ENCODE measurements at places on chromosomes 1 and 21.

- no peak for DNase-seq
Measured at GRCh38 chr1:15932612-15933011, 43.3 kb downstream of the ZBTB17 start.

DNA sequence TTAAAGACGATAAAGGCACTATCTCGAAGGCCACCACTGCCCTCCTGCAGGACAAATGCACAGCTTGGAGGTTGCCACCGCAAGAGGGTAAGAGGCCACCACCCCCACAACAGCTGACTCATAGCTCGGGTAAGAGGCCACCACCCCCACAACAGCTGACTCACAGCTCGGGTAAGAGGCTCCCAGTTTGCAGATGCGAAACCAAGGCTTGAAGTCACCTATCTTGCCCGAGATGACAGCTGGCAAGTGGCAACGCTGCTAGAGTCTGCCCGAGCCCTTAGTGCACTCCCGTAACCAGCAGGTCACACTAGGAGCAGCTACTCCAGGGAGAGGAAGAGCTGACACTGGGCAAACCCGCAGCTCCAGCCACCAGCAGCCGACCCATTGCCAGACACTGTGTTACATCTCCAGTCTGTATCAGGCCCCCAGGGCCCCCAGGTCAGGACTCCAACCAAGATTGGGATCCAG is 17.1 kb upstream of the SPSB1 start:
- peak; percentile 62 for DNase-seq

DNA sequence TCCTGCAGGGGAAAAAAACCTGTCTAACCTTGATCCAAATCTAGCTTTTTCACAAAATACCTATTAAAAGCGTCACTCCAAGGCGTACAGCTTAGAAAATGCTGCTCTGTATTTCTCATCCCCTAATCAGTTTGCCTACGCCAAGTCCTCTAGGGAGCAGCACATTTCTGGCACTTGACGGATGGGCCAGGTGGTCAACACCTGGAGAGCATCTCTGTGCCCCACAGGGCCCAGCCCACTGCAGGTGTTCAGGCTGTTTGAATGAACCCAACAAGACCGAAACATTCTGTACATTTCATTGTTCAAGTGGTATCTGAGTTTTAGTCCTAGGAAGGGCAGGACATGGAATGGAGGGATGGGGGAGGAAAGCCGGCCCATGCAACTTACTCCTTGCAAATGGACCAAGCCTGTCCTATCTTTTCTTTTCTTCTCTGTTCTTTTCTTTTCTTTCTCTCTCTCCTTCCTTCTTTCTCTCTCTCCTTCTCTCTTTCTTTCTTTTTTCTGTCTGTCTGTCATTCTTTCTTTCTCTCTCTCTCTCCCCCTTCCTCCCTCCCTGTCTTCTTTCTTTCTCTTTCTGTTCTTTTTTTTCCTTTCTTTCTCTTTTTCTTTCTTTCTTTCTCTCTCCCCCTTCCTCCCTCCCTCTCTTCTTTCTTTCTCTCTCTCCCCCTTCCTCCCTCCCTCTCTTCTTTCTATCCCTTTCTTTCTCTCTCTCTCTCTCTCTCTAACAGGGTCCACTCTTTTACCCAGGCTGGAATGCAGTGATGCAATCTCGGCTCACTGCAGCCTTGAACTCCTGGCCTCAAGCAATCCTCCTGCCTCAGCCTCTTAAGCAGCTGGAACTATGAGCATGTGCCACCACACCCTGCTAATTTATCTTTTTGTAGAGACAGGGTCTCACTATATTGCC is 29.1 kb downstream of the IGFN1 start:
- DNase-seq, result no peak

- no peak for DNase-seq
Measured at GRCh38 chr1:22258698-22259097, 115.8 kb upstream of the WNT4 start.

- no peak for DNase-seq
Measured at GRCh38 chr1:147337040-147337630, 94.7 kb downstream of the CHD1L start.

- no peak for DNase-seq
Measured at GRCh38 chr1:217542136-217542777, 88.6 kb downstream of the GPATCH2 start.

DNA sequence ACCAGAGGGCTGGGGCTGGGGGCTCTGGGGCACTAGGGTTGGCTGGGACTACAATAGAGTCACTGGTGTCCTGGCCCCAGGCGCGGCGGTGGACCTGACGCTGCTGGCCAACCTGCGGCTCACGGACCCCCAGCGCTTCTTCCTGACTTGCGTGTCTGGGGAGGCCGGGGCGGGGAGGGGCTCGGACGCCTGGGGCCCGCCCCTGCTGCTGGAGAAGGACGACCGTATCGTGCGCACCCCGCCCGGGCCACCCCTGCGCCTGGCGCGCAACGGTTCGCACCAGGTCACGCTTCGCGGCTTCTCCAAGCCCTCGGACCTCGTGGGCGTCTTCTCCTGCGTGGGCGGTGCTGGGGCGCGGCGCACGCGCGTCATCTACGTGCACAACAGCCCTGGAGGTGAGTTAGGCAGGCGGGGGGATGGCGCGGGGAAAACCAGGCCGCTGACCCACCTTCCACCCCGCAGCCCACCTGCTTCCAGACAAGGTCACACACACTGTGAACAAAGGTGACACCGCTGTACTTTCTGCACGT is 4.1 kb downstream of the TIE1 start:
- DNase-seq, result no peak

- DNase-seq, result no peak
Measured at GRCh38 chr1:238985312-238985711, 401.1 kb upstream of the CHRM3 start.

DNA sequence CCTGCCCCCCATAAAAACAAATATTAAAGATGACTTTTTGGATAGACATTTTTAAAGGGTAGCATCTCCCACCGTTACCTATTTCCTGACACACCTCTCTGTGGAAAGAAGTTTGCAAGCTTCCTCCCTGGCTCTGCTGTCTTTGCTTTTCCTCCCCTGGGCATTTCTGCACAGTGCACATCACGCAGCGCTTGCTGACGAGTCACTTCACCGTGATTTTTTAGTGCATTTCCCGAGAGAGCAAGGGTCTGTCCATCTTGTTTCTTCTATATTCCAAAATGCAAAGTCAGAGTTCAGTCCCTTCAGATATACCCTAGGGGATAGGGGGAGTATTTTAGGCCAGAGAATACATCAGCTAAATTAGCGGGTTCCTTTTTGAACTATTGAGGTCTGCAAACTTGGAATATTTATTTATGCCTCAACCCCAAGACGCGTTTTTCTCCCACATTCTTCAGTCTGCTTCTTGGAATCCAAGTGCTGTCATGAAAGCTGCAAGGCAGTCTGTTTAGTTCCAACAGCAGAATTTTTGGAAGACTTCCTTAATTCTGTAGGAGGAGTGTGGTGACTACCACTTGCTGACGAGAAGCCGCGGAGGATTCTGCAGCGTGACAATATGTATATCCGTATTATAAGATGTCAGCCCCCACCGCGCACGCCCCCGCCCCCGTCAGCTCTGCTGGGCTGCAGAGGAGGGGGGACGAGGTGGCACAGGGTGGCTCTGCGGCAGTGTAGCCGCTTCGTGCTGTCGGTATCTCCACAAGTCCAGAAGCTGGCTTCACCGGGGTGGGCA is 22.4 kb downstream of the SMYD2 start:
- DNase-seq, result no peak

DNA sequence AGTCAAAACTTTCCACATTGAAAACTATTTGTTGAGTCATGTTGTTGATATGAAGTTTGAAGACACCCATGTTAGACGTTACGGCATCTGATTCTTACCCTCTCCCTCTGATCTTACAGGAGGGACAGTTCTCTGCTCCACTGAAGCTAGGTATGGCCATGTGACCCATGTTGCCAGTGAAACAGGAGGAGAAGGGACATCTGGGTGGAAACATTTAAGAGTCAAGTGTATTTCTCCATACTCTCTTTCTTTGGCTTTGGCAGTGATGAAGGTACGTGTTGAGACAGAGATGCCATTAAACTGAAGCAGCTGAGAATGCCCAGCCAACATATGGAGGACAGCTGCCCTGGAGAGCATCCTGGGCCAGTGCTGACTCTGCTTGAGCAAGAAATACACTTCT is 198.4 kb upstream of the PTGFR start:
- no peak for DNase-seq

GRCh38 chr1:2314803-2315673 is 76.3 kb downstream of the MORN1 start:
- DNase-seq, result peak; percentile 86

GRCh38 chr1:108107658-108108057 is 92.5 kb downstream of the SLC25A24 start:
- peak; percentile 47 for DNase-seq

DNA sequence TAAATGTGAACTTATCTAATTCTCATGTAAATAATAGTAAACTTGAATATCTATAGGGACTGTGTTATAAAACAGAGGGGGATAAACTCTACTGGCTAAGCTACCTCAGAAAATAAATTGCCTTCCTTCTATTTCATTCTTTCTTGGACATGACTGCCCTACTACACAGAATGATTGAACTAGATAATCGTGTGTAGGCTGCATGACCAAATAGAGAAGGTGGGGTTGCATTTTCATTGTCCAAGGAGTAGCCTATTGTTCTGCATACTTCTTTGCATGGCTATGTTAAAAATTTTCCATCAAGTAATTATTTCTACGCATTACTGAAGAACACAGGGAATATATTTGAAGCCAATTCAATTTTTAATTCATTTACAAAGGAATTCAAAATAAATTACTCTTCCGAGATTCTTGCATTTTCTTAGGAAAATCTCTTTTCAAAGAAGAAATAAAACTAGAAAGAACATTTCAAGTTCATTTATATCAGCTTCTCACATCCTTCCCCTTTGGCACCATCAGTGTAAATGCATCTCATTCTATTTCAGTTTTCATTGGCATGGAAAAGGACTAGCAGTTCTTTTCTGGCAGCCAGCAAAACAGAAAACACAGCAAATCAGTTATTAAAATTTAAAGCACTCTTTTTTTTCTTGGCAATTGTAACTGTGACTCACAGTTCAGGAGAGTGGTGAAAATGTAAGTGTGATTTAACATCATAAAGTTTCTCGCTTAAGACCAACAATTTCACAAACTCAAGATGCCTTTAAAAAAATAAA is 714.7 kb downstream of the NCAM2 start:
- no peak for DNase-seq

DNA sequence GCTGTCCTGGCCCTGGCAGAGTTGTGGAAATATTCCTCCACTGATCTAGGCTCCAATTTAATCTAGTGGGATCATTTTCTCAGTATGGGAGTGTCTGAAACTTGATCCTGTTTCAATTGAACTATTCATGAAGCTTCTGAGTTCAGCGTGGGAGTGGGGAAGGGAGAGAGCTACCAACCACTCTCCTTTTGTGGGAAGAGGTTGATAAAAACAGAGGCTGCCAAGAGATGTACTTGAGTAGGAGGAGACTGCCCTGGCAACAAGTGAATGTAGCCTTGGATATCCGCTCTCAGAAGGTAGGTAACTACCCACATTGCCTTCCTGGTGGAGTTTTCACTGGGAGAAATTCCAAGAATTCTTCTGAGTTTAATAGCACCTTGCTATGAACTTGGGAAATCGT is at the start of gene CTXND2:
Gene CTXND2 (plus strand): TSS at position 119 of the 400 bp plus-strand sequence. CDS start 25,179 bp downstream, outside the sequence.
- no peak for DNase-seq

DNA sequence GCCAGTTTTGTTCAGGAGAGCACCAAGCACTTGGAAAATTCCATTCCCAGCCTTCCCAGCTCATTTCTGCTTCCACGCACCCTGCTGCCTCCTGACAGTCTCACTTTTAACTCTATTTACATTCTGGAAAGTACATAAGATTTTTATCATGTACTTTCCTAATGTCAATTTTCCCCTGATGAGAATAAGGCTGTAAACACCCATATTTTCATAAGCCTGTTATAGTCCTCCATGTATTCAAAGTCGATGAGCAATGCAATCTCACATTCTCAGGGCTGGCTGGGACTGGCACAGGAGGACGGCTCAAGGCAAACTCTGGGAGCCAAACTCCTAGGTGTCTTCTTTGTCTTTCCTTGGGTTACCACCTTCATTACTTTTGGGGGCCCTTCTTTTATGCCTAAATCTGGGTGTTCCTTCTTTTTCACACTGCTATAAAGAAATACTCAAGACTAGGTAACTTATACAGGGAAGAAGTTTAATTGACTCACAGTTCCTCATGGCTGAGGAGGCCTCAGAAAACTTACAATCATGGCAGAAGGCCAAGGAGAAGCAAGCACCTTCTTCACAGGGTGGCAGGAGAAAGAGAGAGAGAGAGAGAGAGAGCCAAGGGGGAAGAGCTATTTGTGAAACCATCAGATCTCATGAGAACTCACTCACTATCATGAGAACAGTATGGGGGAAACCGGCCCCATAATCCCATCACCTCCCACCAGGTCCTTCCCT is 94.6 kb downstream of the IGSF21 start:
- DNase-seq, result no peak

GRCh38 chr1:235108185-235108593 is 20.4 kb downstream of the TOMM20 start:
- no peak for DNase-seq

DNA sequence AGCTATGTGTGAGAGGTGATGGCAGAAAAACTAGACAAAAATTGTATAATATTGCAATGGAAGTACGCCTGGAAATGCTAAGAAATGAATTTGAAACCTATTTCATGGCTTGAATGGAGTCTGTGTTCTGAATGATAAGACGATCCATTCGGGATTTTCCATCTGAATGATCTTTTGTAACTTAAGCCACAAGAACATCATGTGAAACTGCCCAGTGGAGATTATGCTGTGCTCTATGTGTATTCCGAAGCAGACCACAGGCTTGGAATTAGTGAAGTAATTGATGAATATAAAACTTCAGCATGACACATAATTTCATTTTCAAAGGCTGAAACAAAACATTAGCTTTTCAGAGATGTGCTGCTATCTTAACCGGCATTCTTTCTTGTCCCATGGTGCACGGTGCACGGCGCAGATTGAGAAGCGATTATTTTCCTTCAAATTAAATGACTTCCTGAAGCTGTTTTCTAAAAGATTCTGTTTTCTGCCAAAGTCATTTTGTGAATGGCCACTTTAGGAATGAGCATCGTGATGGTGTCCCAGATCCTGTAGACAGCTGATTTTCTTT is 652.9 kb downstream of the PLA2G4A start:
- no peak for DNase-seq

DNA sequence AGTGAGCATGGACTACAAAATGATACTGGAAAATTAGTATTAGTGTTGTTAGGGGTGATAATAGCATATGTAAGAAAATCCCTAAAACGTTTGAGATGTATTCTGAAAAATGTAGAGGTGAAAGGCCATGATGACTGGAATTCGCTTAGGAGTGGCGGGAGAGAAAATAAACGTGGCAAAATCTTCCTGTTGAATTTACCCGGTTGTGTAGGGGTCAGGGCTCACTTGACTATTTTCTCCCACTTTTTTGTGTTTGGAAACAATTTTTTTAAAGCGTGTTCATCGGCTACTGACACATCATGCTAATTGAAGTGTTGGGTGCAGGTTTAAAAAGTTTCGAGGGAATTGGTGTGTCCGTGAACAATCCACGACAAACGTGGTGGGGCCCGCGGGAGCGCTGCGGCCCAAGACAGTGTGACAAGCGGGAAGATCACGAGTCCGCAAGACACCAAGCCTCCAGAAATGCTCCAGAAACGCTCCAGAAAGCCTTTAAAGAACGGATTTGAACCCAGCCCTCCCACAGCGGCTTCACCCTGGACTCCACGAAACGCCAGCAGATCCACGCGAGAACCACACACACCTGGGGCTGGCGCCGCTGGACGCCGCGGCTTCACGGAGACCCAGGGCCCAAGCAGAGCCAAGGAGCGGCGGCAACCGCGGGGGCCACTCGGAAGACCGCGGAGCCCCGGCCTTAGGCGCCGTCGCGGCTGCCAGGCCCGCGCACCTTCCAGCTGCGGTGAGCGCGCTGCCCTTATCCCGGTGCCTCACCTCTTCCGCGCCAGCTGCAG is 573 bp downstream of the PSMG1 start:
- no peak for DNase-seq

- peak; percentile 52 for DNase-seq
Measured at GRCh38 chr1:161427733-161428516, 60.2 kb upstream of the CFAP126 start.

GRCh38 chr1:206635978-206636345 is 626 bp downstream of the DYRK3 start:
- no peak for DNase-seq
